ENCODE measurements at places on chromosomes 3 and 15.

DNA sequence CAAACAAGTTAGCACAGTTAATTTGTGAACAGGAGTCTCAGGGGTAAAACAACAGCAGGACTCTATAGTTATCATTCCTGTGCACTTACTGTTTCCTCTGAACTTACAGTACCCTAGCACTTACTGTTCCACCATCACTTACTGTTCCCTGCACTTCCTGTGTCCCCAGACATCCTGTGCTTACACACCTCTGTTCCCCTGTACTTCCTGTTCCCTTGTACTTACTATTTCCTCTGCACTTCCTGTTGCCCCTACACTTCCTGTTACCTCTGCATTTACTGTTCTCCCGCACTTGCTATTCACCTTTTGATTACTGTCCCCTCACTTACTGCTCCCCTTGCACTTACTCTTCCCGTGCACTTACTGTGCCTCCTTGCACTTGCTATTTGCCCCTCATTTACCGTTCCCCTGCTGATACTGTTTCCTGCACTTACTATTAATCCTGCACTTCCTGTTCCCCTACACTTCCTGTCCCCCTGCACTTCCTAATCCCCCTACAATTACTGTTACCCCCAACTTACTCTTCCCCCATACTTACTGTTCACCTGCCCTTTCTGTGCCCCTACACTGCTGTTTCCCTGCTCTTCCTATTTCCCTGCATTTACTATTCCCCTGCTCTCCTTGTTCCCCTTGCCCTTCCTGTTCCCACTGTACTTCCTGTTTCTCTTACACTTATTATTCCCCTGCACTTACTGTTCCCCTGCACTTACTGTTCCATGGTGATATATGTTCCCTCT is 30.3 kb downstream of the TPRA1 start:
- no peak for DNase-seq

DNA sequence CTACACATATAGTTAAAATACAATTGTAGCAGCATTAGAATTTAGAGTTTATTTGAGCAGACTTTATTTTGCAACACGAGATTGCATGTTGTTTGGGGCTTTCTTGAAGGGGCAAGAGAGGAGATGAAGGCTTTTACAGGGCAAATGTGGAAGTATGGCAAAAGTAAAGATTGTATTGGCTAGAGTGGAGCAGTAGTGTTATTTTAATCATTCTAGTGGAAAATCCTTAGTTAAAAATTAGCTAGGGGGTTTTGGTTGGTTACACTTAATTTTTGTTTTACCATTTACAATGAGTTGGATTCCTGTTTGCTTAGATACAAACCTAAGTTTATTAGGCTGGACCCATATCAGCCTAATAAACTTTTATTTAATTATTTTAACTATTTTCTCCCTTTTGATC is 4.6 kb downstream of the OR5H15 start:
- no peak for DNase-seq

- DNase-seq = no peak
Observed at GRCh38 chr3:121979734-121980449, 42.2 kb downstream of the ILDR1 start.

DNA sequence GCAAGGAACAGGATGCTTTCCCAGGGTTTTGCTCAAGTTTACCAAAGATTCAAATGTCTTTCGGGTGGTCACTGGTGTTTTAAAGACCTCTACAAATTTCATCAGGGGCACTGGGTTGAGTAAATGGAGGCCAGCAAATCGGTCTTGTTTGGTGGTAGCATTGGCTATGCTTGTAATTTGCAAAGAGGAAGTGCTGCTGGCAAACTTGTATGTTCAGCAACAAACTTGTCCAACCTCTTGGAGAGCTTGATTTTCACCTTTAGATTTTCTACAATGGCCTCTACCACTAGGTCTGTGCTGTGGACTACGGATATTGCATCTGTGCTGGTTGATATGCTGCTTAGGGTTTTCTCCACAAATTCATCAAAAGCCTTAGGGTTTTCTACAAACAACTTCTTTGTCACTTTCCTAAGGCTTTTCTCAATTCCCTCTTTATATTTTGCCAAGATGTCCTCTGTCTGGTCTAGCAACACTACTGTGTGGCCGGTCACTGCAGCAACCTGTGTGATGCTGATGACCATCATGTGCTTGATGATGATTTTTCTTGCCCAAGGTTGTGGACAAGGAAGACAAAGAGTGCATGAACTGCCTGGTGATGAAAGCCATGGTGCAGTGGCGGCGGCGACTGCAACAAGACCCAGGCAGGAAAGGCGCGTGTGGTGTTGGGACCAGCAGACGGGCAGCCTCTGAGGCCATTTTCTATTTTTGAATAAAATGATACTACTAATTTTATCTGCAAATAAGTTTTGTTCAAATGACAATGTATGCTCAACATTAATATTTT is 50.8 kb downstream of the RFX7 start:
- no peak for DNase-seq

GRCh38 chr3:114567771-114568170 is 273.9 kb downstream of the TIGIT start:
- no peak for DNase-seq

DNA sequence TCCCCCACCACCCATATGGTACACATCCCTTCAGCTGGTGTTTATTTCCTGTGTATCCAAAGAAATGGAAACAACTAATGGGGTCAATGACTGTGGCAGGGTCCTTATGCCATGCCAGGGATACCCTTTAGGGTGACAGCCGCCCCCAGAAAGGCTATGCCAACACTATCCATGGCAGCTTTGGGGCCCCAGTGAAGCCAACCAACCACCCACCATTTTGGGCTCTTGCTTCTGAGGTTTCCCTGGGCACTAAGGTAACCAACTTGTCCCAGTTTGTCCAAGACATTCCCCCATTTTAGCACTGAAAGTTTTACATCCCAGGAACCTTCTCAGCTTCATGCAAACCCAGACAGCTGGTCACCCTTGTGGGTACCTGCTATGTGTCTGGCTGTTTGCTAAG is 233.1 kb downstream of the VPS13C start:
- DNase-seq = no peak

- DNase-seq = no peak
Observed at GRCh38 chr3:13004376-13004775, 68.9 kb downstream of the IQSEC1 start.

DNA sequence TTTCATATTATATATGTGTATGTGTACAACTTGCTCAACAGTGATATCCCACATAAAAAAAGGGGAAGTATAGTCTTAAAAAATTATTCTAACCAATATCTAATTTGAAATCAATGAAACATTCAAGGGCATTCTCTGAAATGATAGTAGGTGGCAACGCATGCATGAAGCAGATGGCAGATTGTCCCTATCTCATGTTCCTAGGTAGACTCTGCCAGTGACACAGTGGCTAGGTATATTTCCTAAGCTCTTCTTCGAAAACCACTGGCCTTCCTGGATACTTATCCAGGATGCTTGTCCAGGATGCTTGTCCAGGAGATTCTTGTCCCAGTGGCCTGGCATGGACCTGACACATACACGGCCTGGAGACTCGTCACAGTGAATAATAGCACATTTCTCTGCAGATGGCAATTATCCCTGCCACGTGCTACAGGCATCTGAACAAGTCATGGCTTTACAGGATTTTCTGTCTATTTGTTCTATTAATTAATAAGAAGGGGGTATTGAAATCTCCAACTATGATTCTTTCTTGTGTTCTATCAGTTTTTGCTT is 54.9 kb downstream of the OCA2 start:
- DNase-seq = no peak

DNA sequence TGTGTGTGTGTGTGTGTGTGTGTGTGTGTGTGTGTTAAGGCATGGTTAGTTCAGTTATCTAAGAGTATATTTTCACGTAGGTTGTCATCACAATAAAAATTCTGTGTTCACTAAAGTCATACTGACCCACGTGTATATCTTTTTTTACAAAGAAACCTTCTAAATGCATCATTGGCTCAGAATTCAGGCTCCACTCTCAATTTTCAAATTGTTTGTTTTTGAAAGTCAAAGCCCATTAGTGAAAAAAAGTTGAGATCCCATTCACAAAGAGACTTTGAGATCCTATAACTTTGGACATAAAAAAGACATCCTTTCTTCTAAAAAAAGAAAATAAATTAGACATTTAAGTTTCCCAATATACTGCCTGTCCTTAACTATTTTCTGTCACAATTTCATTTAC is 59.3 kb downstream of the GBE1 start:
- no peak for DNase-seq

GRCh38 chr3:4730719-4731118 is 237.6 kb downstream of the ITPR1 start:
- no peak for DNase-seq

DNA sequence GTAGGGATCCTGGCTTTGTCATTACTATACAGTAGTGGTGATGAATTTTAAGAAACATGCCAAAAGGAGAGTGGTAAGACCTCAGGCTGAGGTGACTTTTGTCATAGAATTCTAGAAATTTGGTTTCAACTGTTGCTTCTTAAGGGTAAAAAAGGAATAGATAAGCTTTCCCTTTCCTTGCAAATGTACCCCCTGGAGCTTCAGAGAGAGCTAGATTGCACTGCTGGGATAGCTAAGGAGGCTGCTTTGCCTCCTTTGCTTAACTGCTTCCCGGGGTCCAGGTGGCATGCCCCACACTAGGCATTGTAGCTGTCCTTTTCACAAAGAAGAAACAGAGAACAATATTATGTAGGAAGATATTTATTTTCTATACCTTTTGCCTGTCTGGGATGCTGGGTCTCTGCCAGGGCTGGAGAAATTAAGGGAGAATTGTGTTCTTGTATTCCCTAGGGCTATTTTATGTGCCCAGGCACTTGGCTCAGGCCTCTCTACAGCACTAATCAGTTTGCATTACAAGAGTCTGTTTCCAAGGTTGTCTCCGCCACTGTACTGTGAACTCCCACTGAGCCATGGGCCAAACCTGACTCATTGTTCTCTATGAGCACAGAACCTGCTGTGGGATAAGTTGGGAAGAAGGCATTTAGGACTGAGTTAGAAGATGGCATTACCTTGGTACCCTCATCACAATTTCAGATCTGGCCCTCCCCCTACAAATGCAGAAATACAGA is 460.0 kb downstream of the PDCD6IP start:
- no peak for DNase-seq

- no peak for DNase-seq
Observed at GRCh38 chr3:85781806-85782205, 823.0 kb downstream of the CADM2 start.

GRCh38 chr3:72307438-72308115 is 522.6 kb upstream of the PROK2 start:
- no peak for DNase-seq

DNA sequence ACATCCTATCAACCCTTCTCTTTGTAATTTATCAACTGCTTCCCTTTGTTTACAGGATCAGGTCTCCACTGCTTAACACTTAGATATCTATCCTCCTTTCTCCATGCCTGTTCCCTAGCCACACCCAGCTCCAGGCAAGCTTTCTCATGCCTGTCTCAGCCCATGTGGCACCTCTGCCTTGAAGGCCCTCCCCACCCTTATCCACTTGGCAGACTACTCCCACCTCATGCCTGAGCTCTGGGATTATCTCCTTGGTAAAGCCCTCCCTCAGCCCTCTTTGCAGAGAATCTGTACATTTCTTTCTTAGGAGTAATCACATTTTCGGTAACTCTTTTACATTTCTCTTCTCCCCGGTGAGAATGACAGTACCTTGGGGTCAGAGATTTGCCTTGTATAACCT is 96.0 kb downstream of the ATP1B3 start:
- DNase-seq = no peak

DNA sequence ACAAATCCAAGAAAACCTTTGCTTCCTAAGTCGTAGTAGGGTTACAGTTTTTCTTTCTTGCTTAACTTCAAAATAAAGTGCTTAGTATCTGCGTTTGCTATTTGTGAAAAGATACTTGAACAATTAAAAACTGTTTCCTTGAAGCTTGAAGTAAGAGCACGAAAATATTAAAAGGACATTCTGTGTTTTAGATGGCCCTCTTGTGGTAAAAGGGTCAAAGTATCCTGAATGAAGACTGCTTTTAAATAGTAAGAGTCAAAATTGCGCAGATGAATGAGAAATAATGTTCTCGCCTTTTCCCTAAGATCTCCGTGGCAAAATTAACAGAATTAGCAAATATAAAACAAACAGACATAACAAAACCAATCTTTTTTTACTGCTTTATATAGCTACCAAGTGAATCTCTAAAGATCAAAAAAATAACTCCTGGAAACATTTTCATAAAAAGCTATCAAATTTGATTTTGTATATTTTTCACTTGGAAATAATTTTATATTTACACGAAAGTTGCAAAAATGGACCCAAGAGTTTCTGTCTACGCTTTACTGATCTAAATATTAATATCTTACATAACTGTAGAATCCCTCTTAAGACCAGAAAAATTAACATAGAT is 175.4 kb downstream of the MBNL1 start:
- no peak for DNase-seq

DNA sequence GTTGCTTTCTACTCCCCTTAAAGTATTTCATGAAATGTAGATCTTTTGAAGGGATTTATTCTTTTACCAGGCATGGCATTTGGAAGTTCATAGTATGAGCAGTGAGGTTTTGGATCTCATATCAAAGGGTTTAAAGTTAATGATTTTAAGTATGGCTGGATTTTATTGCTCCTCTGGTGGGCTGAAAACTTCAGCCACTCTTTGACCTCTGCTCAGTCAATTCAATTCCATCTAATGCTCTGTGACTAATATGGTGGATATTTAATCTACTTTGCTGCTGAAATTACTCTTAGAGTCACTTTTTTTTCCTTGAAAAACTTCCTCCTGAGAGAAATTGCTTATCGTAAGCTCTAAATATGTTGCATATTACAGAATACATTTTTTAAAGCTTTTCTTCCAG is 218.6 kb downstream of the NR2F2 start:
- no peak for DNase-seq

DNA sequence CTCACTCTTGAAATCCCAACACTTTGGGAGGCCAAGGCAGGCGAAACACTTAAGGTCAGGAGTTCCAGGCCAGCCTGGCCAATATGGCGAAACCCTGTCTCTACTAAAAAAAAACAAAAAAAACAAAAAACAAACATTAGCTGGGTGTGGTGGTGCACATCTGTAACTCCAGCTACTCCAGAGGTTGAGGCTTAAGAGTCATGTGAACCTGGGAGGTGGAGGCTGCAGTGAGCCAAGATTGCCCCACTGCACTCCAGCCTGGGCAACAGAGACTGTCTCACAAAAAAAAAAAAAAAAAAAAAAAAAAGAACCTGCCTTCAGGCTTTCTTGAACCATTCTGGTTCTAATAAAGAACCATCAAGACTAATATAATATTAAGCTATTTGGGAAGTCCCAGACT is 16.5 kb downstream of the ARPP19 start:
- no peak for DNase-seq

GRCh38 chr3:114308830-114309229 is 15.0 kb downstream of the TIGIT start:
- DNase-seq = no peak

Measured in nephron progenitor cell (in vitro differentiated cells).